Posterior vena cava (tissue), 2 donors: ENCODE measurements at places on chromosomes 6 and 20. TPM values are rescaled to one million over a fixed set of nuclear protein-coding genes. Genes with fewer than 3 reads are reported as not detected.

VPS16 gene
- 33.1 TPM for total RNA-seq

ERVFRD-1 gene
- 0.05 TPM for total RNA-seq

SPATA25 gene
- 1.00 TPM for total RNA-seq

COQ3 gene
- 5.5 TPM for total RNA-seq

NOX3 gene
- total RNA-seq, result not detected

PRRC2A gene
- 133 TPM for total RNA-seq

ADAT2 gene
- 6.3 TPM for total RNA-seq

APOBEC2 gene
- 0.43 TPM for total RNA-seq

CTSZ gene
- total RNA-seq, result 164 TPM

C20orf144 gene
- total RNA-seq, result not detected

TBC1D32 gene
- total RNA-seq, result 5.0 TPM
